Amygdala (tissue), 56 donors: ENCODE measurements at places on chromosomes 12 and 14.

- no peak for DNase-seq
These were observed 356.9 kb upstream of the STXBP6 start for GRCh38 chr14:25406818-25407217.

GRCh38 chr12:103401421-103401820, 94.3 kb downstream of the C12orf42 start:
- DNase-seq = no peak

DNA sequence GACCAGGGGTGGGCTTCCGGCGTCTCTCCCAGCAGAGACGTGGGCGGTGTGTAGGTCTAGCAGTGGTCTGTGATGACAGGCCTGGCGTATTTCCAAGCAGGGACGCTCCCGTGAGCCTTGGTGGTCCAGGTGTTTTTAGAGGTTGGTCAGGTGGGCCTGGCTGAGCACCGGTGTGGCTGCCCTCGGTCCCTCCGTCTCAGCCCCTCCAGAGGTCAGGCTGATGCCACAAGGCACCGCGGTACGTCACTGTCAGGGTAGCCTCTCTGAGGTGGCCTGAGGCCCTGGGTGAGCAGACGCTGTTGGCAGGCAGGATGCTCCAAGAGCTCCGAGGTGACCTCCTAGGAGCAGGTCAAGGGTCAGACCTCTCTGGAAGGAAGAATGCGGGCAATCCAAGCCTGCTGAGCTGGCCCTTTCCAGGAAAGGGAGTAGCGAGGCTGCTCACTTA, 13.6 kb downstream of the MTA1 start:
- DNase-seq = no peak

DNA sequence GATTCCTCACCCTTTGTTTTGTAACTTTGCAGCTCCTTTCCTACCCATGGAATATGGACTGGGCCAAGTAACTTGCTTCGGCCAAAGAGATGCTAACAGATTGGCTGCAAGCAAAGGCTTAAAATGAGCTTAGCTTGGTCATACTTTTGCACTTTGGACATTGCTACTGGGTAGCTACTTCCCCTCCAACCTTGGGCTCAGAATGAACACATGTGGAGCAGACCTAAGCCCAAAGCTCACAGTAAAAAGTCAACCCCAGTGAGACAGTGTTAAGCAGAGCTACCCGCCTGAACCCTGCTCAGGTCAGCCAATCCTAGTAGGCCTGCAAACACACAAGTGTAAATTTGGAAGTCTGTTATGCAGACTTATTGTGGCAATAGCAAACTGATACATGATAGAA, 14.6 kb downstream of the KICS2 start:
- no peak for DNase-seq

DNA sequence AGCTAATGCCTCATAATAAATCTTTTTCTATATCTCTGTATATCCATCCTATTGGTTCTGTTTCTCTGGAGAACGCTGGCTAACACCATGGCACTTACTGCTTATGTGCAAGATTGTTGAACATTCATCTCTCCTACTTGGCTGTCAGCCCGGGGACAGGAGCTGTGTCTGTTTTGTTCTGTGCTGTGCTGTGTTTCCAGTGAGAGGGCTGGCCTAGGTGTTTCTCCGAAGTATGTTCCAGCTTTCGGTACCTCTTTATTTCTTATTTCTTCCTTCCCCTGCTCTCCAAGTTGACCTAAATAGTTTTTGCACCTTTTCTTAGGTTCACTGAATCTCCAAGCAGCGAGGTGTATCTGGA, 18.8 kb upstream of the NR4A1 start:
- peak; percentile 45 for DNase-seq

DNA sequence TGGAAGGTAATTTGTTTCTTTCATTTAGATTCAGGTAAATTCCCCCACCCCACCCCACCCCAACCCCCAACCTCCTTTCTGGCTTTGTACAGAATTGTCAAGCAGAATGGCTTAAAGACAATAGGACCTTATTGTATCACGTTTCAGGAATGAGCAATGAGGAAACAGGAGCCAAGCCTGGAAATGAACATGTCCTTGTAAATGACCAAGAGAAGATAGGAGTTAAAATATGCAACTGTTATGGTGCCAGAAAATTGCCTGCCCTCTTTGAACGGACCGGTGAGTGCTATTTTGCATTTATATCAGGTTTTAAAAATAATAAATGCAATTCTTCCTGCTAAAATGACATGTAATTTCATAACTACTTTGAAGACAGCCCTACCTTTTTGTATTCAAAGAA, 141.6 kb upstream of the PELI2 start:
- DNase-seq = no peak

DNA sequence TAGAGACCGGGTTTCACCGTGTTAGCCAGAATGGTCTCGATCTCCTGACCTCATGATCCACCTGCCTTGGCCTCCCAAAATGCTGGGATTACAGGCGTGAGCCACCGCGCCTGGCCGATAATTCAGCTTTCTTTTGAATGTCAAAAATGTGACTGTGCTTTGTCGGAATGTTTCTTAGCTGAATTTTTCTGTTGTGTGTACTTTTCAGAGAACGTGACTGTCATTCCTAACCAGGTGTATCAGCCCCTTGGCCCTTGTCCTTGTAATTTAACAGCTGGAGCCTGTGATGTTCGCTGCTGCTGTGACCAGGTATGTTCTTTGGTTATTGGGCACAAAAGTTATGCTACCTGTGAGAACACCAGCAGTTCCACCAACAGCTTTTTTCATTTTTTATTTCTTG, 8.1 kb downstream of the TCTN2 start:
- no peak for DNase-seq

DNA sequence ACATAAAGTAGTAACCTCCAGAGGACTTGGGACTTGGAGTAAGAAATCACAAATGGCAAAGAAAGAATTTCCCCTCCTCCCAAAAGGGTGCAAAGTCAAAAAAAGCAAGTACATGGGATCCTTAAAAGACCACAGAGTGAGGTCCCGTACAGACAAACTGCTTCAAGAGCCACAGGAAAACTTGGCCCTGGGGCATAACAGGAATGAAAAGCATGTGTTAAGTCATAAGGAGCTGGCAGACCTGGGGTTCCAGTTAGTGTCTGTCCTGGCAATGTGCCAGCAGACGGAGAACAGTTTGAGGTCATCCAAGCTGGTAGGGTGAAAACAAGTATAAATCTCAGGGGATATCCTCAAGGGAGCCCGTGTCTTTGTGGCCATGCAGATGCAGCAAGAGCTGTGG, 73.2 kb downstream of the HSD17B6 start:
- DNase-seq = no peak

GRCh38 chr12:118827606-118828005, 153.7 kb upstream of the SRRM4 start:
- DNase-seq = no peak

DNA sequence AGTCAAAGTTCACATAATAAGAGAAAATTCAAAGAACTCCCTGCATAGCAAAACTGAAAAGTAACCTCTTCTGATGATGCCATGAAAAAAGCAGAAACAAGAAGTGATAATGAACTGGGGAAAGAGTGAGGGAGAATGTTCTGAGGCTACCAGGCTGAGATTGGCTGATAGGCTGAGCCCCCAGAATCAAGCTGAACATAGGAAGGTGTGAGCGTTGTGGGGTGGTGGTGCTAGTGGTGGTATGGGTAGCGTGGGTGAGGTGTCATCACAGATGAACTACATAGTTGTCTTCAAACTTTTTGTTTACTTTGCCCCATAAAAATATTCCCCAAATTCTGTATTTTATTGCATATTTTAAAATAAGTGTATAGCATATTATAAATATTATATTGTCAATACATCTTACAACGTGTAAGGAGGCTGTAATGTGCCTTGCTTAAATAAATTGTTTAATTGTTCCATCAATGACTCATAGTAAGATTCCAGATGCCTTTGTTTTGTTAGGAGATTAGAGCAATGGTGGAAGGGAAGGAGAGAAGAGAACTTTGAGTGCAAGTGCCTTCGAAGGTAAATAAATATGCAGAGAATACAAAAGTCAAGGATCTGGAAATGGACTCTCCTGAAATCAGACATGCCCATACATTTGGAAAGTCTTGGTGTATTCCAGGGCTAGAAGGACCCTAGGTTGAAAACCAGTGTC, 15.8 kb upstream of the CFAP54 start:
- no peak for DNase-seq

- DNase-seq = no peak
These were observed 340.5 kb downstream of the VRK1 start for GRCh38 chr14:97137705-97138104.

DNA sequence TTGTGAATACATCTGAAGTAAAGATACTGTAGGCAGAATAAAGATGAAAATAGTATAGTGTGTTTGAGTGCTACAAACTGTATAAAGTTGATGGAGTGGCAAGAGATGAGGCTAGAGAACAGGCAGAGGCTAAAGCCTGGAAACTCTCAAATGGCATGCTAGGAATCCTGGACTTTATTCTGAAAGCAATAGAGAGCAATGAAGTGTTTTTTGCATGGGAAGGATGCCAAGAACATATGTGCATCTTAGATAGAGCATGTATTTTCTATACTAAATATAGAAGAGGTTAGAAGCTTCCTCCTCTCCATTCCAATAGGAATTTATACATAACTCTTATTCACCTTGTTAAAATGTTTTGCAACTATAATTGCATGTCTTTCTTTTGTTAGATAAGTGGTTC, 86.3 kb upstream of the TMTC2 start:
- DNase-seq = no peak

GRCh38 chr12:12954878-12955625, 3.1 kb upstream of the GPRC5D start:
- no peak for DNase-seq

GRCh38 chr12:46214668-46215436, 54.0 kb downstream of the SLC38A1 start:
- DNase-seq = no peak

DNA sequence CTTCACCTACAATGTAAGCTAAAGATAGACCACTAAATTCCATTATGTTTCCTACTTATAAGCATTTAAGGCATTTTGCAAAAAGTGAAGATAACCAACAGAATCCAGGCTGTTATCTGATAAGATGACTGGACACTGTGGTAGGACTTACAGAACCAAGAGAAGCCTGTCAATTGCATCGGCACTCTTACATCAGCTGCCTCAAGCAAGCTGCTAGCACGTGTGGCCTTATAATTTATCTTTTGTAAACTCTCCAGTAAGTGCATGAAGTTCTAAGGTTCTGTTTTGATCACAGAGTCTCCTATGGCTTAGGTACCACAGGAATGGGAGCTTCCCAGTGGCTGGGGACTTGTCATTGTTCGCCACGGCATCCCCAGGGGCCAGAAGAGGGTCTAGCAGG, 88.7 kb downstream of the TRAFD1 start:
- no peak for DNase-seq
